ENCODE measurements at places on chromosomes 3 and 15.

GRCh38 chr15:55683376-55683775 lies 59.6 kb downstream of the PRTG start:
- DNase-seq = no peak

DNA sequence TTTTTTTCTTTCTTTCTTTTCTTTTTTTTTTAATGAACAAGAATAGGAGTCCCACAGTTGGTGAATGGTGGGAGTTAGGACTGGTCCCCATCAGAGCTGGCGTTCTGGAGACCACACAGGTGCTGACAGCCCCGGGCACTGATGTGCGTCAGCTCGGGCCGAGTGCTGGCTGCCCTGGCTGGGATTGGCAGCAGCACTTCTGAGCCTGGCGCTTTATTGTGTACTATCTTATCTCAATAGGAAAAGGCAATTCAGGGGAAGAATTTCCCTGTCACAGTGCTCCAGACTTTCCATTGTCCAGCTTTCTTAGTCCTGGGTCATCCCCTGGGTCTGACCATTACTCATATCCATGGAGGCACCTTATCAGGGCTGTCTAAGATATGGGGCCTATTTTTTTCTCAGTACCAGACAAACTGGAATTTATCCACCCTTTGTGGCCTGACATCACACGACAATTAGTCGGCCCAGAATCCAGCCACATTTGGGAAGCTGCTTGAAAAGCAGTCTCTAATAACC lies 54.1 kb downstream of the TMEM44 start:
- no peak for DNase-seq

GRCh38 chr3:149625795-149626194 lies 32.0 kb downstream of the WWTR1 start:
- no peak for DNase-seq

DNA sequence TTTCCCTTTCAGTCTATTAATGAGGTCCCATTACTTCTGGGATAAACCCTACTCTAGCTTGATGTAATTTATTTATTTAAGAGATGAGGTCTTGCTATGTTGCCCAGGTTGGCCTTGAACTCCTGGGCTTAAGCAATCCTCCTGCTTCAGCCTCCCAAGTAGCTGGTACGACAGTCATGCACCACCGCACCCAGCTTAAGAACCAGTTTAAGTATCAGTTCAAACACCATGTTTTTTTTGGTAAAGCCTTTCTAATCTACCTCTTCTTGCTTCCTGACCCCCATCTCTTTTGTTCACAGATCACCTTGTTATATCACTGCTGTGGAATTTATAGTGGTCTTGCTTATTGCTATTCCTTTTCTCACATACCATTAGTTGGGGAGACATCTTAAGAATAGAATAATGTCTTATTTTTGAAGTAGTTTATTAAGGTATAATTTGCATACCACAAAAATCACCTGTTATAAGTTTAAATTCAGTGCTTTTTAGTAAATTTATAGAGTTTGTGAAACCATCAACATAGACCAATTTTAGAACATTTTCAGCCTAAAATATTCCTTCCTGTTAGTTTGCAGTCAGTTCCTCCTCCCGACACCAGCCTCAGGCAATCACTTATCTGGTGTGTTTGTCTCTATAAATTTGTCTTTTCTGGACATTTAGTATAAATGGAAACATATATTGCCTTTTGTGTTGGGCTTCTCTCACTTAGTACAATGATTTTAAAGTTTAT lies 257.9 kb downstream of the PDCD6IP start:
- no peak for DNase-seq

DNA sequence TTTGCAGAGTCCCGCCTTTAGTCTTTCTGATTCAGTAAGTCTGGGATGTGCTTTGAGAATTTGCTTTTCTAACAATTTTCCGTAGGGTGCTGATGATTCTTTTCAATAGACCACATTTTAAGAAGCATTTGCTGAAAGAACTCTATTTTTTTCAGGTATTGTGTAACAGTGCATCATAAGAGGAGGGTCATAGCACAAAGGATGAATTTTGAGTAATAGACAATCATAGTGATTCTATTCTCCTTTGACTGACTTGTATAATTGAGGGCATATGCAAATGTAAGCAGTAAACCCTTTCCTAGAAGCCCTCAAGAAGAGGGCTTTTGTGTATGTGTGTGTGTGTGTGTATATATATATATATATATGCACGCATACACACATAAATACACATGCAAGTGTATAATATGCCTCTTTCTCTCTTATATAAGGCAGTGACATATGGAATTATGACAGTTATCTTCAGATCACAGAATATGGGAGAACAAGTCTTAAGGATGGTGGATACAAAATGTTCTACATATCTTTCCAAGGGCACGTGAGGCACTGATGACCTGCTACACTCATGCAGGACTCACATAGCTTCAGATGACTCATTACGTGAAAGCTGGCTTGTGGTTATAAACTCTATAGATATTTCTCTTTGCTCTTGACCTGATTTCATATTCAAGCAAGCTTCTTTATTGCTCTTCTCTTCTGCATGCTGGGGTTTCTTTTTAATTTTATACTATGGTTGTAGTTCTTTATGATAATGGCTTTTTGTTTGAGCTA lies 6.5 kb upstream of the PLSCR1 start:
- DNase-seq = no peak

- DNase-seq = no peak
Observed at GRCh38 chr3:156349978-156350377, 204.9 kb downstream of the SSR3 start.

DNA sequence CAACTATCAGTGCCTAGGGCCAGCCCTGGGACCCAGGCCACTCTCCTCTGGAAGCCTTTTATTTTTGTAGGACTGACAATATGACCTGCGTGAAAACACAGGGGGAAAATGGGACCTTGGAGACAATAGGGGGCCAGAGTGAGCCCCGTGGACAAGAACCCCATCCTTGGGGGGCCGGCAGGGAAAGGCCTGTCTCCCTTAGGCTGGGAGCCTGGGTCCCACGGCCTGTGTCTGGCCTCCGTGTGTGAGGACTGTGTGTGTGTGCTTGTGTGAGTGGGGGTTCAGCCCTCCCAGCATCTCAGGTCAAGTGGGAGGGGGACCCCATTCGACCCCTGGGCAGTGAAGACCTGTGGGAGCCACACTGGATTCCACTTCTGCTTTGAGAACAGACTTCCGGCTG lies 53.3 kb downstream of the EXOG start:
- DNase-seq = no peak

DNA sequence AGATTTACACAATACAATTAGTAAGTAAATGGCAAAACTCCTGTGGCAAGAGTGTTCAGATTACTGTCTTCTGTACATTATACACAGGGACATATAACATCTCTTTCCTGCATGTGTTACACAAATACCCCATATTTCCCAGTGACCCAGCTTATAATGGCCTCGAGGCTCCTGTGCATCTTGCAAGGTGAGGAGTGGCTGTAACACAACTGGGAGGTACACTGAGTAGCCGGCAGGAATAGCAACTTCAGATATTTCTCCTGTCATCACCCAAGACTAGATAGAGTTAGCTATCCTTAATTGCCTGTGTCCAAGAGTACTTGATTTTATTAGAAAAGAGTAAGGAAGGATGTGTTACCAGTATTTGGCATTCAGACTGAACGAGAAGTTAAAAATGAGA lies 5.6 kb downstream of the GMPS start:
- no peak for DNase-seq

- no peak for DNase-seq
Observed at GRCh38 chr3:100053951-100054620, 60.2 kb downstream of the FILIP1L start.

All from CD4-positive, CD25-positive, alpha-beta regulatory T cell (primary cell).